A549 treated with CORT108297 at 1 μM for 4 hours (cell line): ENCODE measurements at places on chromosomes 12 and 14. TPM values are rescaled to one million over a fixed set of nuclear protein-coding genes. Genes with fewer than 3 reads are reported as not detected.

Gene KTN1
- total RNA-seq, result 87.4 to 173 TPM (median 108 TPM) in 5 replicates

Gene RILPL2
- 1.4 to 2.0 TPM (median 1.8 TPM) in 5 replicates for total RNA-seq

Gene LRP1-AS
- not detected in 5 replicates for total RNA-seq

Gene LMO3
- not detected in 5 replicates for total RNA-seq
